Hepatocyte (in vitro differentiated cells): ENCODE measurements at places on chromosomes 2 and 18. TPM values are rescaled to one million over a fixed set of nuclear protein-coding genes. Genes with fewer than 3 reads are reported as not detected.

EMILIN1 gene
- 59.6 and 80.8 TPM in 2 replicates for total RNA-seq

NRP2 gene
- total RNA-seq: 60.2 and 79.2 TPM in 2 replicates

GKN2 gene
- total RNA-seq: not detected in 2 replicates

TLX2 gene
- not detected in 2 replicates for total RNA-seq

TRIM54 gene
- total RNA-seq: not detected in 2 replicates

SNTG2 gene
- not detected in 2 replicates for total RNA-seq

CD207 gene
- total RNA-seq: not detected in 2 replicates

SERPINB3 gene
- total RNA-seq: 0.17 TPM in 1 of 2 replicates, not detected in the other

RAMP1 gene
- total RNA-seq: 134 and 156 TPM in 2 replicates

DNA sequence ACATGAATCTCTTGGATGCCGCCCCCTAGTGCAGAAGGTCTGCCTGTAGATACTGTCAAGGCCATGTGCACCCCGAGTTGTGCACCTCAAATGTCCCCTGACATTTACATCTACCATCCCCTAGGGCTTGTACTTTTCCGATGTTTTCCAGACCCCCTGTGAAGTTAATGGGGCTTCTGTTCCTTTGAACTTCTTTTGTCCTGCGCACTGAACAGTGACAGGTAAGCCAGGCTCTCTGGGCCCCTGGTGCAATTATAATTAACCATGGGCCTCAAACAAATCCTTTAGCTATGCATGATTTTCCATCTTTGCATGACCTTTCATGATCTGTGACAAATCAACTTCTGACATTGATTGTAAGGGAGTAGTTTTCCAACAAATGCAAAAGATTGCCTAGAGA lies 158.4 kb downstream of the FHOD3 start:
- no peak for DNase-seq

DNA sequence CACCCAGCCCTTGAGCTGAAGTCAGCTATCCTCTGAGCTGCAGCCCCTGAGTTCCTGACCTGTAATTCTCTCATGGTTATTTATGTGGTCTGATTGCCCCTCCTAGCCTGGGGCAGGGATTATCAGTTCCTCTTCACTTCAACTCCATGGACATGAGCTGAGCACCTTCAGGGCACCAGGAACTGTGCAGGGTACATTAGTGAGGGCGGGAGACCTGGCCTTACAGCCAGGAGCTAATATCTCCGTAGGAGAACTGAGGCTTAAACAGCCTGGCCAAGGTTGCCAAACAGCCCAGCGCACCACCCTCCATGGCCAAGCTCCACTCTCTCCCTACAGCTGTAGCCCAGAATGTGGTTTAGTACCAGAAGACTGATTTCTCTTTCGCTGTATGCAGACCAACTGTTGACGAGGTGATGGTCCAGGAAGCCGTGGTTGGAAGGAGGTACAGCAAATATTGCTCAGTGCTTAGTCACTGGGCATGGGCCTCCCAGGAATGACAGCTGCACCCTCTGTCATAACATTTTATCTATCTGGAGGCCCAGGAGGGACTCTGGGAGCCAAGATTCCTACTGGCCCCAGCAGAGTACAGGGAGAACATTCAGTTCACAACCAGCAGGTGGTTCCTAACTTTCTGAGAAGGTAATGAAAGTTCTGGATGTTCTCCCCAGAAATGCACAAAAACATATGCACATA lies 228.7 kb upstream of the SIX2 start:
- peak; percentile 76 for DNase-seq

GRCh38 chr2:12607971-12608370 lies 108.8 kb upstream of the TRIB2 start:
- no peak for DNase-seq

- no peak for DNase-seq
These were observed 86.9 kb upstream of the SERPINE2 start for GRCh38 chr2:224126003-224126402.

- DNase-seq: no peak
These were observed 37.4 kb upstream of the TXNDC2 start for GRCh38 chr18:9848170-9848879.

DNA sequence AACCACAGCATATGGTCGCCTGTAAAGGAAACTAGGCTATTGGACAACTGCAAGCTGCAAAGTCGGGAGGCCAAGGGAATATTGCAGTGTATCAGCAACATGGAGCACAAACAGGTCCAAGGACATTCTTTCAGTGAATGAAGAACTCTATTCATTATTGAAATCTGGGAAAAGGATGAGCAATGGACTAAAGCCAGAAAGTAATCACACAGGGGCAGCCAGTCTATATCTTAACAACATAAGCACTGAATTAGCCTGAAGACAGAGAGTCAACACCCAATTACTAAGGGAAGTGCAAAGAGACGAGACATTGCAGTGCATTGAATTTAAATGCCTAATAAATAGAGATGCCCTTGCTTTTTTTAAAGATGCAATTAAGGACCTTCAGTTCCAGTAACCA lies 615.5 kb upstream of the SETBP1 start:
- no peak for DNase-seq

DNA sequence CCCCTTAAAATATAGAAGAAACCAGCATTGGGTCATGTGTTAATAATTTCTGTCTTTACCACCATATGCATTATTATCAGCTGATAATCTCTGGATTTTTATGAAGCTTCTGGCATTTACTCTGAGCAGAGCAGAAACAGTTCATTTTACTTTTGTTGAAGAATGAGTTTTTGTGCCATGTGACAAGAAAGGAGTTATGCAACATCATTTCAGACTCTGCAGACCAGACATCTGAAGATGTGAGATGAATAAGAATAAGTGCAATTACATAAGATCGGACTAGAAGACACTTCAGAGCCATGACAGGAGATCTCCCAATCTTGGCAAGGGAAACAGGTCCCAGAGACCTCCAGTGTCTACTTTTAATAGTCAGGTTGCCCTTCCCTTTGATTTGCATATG lies 869.4 kb upstream of the VRK2 start:
- no peak for DNase-seq

- no peak for DNase-seq
These were observed 272.3 kb upstream of the PKDCC start for GRCh38 chr2:41775366-41776025.

GRCh38 chr2:238277695-238278094 lies 10.7 kb downstream of the PER2 start:
- no peak for DNase-seq

DNA sequence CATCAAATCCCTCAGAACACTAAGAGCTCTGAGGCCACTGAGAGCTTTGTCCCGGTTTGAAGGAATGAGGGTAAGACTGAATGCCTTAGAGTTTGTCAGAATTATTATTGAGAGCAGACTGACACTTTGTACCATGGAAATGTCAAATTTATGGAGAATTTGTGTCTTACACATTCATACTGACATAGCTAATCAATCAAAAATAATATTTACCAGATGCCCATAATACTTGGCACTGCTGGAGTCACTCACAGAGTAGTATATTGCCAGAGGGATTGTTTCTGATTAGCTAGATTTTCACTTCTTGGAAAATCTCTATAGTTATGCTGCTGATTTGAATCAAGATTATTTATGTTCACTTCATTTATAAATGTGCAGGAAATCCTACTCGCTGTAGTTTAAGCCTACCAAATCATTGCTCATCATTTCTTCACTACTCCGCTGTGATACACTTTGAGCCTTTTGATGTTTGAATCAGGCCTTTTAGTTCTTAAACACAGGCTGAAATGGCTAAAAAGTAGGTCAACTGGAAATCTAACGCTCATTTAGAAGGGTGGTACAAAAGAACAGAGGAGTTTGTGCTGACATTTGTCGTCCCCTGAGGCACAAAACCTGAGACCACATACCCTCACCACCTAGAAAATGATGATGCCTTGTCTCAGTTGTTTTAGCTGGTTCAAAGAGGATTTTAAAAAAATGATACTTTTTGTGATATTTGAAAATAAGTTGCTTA lies 96.1 kb upstream of the CSRNP3 start:
- DNase-seq: no peak

DNA sequence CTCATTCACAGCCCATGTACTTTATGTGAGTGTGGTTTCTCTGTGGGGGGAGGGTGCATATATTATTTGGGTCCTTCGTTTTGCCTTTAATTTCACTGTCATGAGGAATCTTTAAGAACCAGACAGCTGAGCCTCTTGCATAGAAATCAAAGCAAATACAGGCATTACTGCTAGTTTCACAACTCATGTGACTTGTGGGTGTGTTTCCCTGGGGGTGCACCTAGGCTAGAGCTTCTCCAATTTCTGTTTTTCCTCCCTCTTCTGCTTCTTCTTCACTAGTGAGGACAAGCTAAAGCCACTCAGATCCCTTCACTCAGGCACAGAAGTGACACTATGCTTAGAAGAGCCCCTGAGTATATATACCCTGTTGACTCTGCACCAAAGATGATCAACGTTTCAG lies 131.4 kb downstream of the ACOXL start:
- DNase-seq: no peak

DNA sequence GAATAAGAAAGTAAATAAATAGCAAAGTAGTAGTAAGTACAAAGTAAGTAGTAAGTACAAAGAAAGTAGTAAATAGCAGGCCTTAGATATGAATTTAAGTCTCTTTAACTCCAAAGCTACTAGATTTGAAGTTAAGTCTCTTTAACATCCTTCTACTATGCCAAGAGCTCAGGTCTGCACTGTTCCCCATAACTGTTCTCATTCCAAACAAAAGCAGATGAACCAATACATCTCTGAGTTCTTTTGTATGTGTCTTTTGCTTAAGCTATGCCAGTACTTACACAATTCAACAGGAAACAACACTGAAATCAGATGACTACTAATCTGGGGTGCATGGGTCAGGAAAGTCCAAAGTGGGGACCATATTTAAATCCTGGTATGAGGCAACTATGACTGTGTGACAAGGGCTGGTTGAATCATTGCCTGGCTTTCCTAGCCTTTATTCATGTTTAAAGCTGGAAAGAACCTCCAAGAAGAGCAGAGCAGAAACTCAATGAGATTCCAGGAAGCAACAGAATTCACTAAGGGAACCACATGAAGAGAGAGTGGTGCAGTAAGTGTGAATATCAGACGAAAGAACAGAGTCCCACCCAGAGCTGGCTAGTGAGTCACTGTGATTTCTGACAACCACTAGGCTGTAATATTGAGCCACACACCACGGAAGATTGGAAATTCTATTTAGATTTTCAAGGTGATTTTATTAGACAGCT lies 51.0 kb upstream of the CYP26B1 start:
- DNase-seq: no peak

GRCh38 chr2:78127424-78127823 lies 605.2 kb upstream of the LRRTM4 start:
- DNase-seq: no peak
